Central memory CD8-positive, alpha-beta T cell (primary cell): ENCODE measurements at places on chromosomes 11 and 22.

GRCh38 chr22:47598864-47599263 is 836.4 kb downstream of the TBC1D22A start:
- no peak for DNase-seq

- DNase-seq: no peak
Observed at GRCh38 chr11:82986446-82986845, 84.9 kb downstream of the DDIAS start.

- DNase-seq: no peak
Observed at GRCh38 chr11:111978028-111978771, 41.1 kb downstream of the DIXDC1 start.

DNA sequence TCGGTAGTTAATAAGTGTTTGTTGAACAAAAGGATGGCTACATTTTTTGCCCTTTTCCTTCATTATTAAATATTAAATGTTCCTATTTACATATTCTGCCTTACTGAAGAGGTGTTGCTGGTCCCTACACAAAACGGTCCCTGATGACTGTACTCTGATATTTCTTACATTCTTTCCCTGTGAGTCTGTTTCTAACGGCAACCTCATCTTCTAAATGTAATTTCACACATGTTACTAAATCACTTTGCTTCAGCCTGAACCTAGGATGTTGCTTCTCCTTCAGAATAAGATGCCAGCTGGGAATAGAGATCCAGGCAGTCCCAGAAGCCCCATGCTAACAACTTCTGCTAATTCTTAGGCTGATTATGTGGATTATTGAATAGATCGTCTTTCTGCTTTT is 50.3 kb downstream of the SPON1 start:
- no peak for DNase-seq

DNA sequence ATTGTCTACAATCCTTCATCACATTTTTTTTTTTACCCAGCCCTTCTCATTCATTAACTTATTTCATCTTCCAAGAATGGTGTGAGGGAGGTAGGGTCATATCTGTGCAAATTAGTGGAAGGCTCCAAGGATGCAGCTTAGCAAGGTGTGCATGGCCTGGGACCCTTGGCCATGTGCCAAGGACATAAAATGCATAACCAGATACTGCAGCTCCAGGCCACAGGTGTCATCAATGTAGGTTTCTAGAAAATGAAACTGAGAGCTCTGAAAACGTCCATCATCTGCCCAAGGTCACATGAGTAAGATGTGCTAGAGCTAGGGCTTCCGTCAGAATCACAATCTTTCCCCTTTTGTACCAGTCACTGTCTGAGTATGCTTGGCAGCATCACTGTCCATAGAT is 29.8 kb downstream of the ANKK1 start:
- DNase-seq: no peak

DNA sequence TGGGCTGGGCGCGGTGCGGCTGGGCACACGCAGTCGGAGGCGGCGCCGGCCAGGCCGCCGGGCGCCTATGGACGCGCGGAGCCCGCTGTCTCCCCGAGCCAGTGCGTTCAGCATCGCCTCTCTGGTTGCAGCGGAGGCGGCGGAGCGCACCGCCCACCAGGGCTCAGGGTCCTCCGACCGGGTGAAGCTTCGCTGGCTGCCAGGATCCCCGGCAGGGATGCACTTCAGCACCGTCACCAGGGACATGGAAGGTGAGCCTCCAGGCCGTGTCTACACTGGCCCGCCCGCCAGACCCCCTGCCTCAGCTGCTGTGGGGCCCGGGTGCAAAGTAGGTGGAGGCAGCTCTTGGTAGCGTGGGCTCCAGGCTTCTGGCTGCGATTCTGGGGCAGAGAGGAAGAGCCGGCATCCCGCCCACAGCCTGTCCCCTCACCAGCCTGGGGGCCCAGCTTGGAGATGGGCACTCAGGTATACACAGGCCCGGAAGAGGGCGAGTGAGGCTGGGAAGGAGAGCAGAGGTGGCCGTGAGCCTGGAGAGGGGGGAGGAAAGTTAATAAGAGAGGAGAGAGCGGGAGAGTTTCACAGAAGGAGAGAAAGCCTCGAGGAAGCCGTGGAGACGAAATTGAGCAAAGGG is 1.0 kb upstream of the TBX1 start:
- no peak for DNase-seq

- no peak for DNase-seq
Observed at GRCh38 chr11:75203138-75203537, 37.4 kb upstream of the TPBGL start.

DNA sequence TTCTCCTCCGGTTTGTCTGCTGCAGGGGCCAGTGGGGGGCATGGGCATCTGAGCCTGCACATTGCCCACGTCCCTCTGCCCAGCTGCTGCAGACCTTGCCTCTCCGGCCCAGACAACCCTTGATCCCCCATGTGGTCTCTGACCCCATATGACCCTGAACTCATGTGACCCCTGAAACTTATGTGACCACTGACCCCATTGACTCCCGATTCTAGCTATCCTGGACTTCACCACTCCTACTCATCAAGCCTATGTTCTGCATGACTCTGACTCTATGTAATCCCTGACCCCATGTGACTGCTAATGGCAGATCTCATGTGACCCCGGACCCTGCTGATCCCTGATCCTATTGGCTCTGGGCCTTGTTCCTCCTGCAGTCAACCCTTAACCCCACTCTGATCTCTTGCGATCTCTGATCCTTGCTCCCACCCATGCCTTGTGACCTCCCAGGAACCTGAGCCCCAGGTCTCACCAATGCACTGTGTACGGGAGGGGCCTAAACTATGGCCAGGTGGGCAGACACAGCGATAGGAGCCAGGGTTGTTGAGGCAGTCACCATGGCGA is 5.7 kb downstream of the LTBP3 start:
- DNase-seq: no peak

GRCh38 chr11:30789270-30789669 is 203.1 kb upstream of the MPPED2 start:
- DNase-seq: no peak
